ENCODE measurements at places on chromosomes 16 and 17.

- DNase-seq, result no peak
These were observed 34.3 kb downstream of the PCTP start for GRCh38 chr17:55785181-55785580.

DNA sequence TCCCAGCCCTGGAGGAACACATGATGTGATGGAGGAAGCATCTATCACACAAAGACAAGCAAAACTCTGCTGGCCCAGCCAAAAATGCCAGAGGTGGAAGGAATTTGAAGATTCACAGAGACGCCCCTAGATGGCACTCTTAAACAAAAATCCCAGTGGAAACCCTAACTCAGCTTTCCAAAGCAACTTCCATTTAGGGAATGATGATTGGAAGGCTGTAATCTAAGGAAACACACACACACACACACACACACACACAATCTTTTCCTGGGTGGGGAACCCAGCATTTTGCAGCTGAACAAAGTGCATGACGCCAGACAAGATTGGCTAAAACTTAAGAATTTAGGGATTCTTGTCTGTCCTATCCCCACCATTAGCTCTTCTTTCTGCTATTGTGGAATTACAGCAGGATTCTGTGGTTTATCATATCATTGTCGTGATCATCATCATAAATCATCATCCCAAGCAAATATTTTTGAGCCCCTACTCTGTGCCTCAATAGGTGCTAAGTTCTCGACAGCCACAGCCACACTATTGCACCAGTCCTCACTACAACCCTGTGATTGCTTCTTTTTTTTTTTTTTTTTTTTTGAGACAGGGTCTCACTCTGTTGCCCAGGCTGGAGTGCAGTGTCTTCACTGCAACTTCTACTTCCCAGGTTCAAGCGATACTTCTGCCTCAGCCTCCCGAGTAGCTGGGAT lies 1.6 kb upstream of the LDAF1 start:
- DNase-seq, result peak; percentile 76

- no peak for DNase-seq
These were observed 273.0 kb downstream of the CEP112 start for GRCh38 chr17:65918916-65919315.

DNA sequence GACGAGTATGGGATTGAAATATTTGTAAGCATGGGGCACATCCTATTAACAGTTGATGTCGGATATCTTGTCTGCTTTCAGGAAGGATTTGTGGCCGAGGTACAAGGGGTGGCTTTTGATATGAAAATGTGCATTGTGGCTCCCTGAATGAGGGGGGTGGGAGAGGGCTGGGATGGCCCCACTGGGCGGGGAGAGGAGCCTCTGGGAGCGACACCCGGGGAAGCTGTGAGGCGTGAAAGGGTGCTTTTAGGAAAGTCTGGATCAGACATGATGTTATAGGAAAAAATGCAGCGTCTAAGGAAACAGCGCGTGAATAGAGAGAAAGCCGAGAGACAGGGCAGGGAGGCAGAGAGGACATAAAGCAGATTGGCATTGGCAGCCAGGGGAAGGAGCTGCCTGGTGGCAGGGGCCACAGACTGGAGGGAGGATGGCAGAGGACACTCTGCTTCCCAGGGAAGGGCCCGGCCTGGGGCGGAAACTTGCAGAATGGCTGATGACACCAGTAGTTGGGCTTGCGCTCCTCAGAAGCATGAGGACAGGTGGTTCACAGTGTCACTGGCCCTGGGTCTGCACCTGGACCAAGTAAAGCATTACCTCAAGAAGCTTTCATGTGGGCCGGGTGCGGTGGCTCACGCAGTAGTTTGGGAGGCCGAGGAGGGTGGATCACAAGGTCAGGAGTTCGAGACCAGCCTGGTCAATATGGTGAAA lies 95.7 kb downstream of the NTN1 start:
- DNase-seq, result no peak

GRCh38 chr16:3058139-3059030 lies 7.1 kb upstream of the IL32 start:
- no peak for DNase-seq

DNA sequence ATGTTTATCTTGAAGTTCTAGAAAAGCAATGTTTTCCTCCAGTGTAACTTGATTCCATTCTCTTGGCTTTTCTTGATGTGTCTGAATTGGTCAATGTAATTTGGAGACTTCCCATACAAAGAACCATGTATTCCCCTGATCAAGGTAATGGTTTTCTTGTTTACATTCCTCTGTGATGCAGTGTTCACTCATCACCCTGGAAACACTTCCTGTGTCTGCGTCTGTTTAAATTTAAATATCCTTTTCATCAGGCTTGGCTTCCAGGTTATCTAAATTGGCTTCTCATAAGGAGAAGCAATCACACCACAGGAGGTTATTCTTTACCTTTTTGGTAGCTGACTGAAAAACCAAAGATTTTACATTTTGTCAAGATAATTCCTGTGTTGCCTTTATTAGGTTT lies 237.3 kb upstream of the WSCD1 start:
- peak; percentile 15 for DNase-seq

DNA sequence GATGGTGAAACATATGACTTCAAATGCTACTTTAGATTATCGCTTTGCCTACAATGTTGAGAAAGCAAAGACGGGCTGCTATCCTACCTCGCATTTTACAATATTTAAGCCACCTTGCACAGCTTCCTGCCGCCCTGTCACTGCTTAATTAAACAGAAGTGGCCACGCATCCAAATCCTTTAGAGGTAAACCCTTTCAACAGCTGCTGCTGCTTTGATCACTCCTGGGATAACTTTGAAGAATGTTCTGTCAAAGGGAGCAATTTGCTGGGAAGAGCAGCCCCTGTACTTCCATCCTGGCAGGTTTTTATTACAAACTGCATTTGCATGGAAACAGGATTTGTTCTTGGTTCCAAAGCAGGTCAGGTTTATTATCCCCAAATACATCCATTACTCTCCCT lies 24.2 kb upstream of the SSTR2 start:
- no peak for DNase-seq

DNA sequence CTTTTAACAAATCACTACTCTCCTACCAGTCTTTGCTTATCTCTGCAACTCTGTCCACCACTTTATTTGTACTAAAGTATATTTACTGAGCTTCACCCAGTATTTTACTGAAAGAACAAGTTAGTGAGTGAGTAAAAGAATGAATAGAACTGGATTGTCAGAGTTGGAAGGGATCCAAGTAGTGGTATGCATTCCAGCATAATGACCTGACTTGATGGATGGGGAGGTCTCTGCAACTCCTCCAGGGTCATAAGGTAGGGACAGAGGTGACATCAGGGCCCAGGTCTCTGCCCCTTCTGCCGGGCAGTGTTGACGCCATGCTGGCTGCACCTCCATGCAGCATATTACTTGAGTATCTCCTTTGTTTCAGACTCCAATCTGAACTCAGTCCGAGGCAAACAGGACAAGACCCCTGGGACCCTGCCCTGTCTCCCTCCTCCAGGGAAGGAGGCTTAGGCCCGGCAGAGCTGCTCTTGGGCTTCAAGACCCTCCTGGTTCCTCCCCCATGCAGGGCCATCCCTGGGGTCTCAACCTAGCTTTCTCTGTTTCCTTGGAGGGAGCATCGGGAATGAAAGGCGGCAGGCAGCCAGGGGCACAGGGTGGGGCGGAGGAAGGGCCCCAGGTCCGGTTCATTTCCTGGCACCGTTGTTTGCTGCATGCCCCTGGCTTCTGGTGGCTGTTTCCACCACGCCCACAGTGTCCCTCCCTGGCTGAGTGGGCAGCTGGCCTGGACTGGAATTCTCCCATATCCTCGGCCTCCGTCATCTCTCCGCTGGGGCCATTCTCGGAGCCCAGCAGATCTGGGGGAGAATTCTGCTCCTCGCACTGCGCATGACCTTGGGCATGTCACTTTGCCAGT lies 12.4 kb upstream of the ITGA3 start:
- DNase-seq, result no peak

DNA sequence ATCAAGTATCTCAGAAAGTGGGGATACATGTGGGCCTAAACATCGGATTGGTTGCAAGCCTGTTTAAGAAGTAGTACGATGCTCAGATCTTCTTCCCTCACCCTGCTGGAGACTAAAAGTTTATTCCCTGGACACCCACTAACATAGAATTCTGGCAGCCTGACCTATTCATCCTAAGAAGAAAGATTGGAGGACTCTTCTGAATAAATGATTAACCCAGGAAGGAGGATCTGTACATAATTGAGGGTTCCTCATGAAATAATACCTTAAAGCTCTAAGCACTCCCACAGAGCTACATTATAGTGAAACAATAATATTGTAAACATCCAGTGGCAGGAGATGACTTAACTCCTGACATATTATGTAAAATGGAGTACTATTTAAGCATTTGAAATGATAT lies 111.7 kb downstream of the NLK start:
- DNase-seq, result no peak

DNA sequence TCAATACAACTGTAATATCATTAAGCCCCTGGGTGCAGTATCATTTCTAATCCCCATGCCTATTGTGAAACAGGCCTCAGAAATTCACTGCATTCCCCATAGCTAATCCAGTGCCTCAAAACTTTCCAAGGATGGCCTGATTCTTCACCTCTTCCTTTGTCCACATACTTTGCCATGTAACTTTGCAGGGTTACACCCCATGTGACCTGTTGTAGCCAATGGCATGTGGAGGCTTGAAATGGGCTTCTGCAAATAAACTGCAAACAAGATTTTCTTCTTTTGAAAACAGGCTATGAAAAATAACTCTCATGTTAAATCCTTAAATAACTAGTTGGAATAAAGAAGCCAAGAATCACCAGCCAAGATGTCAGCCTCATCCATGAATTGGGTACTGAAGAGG lies 35.9 kb downstream of the ABCA10 start:
- DNase-seq, result no peak

Measured in H54 (cell line).